Type B pancreatic cell (in vitro differentiated cells): ENCODE measurements at places on chromosomes 5 and 9.
A peak's percentile ranks its signal among the peaks of the same experiment; 100 is the strongest.

- DNase-seq, result no peak
These were observed 114.0 kb downstream of the C9orf50 start for GRCh38 chr9:129506892-129507291.

GRCh38 chr9:135929656-135930445 lies 22.5 kb upstream of the CAMSAP1 start:
- no peak for DNase-seq

DNA sequence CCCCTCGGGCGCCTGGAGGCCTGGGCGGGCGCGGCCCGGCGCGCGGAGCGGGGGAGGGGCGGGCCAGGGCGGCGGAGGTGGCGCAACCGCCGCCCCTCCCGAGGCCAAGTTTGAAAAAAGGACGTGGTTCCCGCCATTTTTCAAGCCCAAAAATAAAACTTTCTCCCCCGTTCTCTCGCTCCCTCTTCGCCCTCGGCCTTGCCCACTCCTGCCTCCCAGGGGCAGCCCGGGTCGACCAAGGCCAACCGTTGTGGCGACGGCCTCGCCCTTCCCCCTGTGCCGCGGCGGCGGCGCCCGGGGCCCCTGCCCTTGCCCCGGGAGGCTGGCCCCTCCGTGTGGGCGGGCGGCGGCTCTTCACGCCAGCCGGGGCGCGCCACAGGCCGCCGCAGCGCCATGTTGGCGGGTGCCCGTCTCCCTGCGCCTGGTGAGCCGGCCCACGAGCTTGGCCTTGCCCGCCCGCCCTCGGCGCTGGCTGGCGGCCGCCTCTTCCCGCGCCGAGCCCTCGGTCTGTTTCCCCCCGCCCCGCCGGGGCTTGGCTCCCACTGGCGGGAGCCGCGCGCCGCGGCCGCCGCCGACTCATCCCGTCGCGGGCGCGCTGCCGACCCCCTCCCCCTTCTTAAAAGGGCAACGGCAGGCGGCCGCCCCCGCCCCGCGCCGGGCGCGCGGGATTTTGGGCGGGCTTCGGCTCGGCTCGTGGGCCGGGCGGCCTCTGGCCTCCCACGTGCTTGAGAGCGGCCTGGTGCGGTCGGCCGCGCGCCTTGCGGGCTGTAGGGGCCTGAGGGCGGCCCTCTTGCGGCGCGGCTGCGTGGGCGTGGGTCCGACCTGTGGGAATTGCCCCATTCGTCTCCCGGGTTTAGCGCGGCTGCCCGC lies 1.3 kb downstream of the ANP32B start:
- peak; percentile 82 for DNase-seq

GRCh38 chr5:168047043-168047668 lies 244.3 kb upstream of the WWC1 start:
- no peak for DNase-seq

GRCh38 chr9:76424491-76424890 lies 30.3 kb upstream of the RFK start:
- DNase-seq, result no peak

DNA sequence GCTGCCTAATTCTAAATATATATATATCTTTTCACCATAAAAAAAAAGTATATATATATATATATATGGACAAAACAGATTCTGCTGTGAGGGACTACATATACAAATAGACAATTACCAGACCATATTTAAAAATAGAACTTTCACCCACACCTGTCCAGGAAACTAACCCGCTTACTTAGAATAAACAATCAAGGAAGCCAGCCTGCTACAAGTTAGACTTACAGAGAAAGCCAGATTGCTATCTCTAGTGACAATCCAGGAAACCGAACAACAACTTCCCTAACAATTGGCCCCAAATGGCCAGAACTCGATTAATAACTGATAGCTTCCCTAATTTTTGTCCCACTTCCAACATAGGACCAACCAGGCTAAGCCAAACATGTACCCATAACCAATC lies 5.9 kb downstream of the GLDC start:
- no peak for DNase-seq

- DNase-seq, result no peak
These were observed 39.3 kb upstream of the ANKRD33B start for GRCh38 chr5:10524376-10525123.

GRCh38 chr9:81737871-81738507 lies 48.6 kb upstream of the TLE1 start:
- no peak for DNase-seq

- DNase-seq, result no peak
These were observed 12.7 kb downstream of the TSPAN17 start for GRCh38 chr5:176659860-176660461.

GRCh38 chr5:94746731-94747124 lies 128.3 kb downstream of the SLF1 start:
- DNase-seq, result no peak

GRCh38 chr5:167348251-167348926 lies 943.1 kb upstream of the WWC1 start:
- DNase-seq, result no peak

DNA sequence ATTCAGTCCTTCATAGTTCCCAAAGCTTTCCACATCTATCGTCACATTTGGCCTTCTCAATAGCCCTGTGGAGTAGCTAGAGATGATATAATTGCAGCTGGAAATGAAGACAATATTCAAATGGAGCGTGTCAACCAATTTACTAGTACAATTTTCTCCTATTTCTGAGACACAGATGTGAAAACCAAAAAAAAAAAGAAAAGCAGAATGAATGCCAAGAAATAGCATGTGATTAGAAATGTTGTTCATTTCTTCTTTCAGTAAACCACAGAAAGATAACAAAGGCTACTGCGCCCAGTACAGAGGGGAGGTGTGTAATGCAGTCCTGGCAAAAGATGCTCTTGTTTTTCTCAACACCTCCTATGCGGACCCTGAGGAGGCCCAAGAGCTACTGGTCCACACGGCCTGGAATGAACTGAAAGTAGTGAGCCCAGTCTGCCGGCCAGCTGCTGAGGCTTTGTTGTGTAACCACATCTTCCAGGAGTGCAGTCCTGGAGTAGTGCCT lies 99.0 kb downstream of the MUSK start:
- no peak for DNase-seq

GRCh38 chr5:62780888-62781287 lies 202.3 kb downstream of the LRRC70 start:
- no peak for DNase-seq

DNA sequence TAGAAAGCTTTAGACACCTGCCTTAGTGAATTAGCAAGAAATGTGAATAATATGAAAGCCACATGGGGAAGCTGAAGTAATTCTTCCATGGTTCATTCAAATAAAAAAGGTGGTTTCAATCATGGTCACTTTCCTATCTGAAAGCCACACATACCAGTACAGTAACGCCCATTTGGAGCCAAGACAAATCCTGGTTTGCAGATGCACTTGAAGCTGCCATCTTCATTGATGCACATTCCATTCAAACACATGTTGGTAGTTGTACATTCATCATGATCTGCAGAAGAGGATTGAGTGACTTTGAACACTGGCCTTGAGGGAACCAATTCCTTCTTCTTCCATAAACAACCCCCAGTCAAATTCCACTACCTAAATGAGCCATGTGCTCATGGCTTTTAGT lies 161.5 kb downstream of the FBN2 start:
- no peak for DNase-seq

DNA sequence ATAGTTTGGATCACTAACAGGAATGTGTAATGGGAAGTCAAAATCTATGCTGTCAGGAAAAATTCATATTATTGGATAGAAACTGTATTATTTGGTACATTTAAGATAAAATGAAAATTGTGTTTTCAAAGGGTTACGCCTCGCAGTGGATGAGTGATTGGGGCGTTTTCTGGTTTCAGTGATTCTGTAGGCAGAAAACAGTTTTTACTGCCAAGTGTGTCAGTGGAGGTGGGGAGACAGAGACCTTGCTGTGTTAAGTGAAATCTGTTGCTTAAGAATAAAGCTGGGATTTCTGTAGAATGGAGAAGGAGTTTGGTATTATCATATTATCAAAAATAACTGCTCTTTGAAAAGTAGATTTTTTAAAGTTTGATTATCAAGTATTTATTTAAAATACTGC lies 69.7 kb downstream of the GHR start:
- DNase-seq, result no peak
